Omental fat pad (tissue), 4 donors: ENCODE measurements at places on chromosomes 1 and 21. TPM values are rescaled to one million over a fixed set of nuclear protein-coding genes. Genes with fewer than 3 reads are reported as not detected.

DNA sequence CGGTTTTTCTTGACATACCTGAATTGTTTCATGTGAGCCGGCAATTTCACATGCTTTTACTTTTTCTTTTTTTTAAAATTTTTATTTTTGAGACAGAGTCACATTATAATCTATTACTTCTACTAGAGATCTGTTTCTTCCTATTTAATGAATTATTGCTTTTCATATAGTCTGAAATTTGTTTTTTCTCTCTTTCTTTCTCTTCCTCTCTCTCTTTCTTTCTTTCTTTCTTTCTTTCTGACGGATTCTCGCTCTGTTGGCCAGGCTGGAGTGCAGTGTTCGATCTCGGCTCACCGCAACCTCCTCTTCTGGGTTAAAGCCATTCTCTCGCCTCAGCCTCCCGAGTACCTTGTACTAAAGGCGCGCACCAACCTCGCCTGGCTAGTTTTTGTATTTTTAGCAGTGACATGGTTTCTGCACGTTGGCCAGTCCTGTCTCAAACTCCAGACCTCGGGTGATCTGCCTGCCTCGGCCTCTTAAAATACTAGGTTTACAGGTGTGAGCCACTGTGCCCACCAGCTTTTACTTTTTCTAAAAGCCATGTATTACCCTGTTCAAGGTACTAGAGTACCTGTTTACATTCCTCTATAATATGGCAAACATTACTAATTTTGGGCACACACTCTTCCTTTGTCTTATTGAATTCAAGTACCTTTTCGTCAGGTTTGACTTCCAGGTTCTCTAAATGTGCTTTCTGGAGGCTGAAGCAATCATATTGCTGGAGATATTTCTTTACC, 86.5 kb upstream of the RHOU start:
- DNase-seq, result no peak

DNA sequence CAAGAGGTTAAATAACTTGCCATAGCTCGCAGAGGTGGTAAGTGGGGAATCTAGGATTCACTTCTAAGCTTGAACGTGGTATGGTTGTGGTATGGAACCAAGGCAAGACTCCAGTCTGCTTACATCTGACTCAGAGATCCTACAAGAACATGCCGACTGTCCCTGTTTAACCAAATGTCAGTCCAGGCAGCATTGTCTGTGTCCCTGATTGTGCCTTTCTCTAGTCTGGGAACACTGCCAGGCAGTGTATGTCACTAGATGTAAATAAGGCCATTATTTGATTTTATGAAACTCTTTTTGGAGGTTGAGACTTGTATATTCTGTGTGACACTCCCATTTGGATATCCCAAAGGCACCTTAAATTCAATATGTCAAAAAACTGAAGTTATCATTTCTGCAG, 96.0 kb downstream of the NOS1AP start:
- no peak for DNase-seq

- no peak for DNase-seq
Observed at GRCh38 chr1:204363335-204364114, 3.8 kb upstream of the PLEKHA6 start.

DNA sequence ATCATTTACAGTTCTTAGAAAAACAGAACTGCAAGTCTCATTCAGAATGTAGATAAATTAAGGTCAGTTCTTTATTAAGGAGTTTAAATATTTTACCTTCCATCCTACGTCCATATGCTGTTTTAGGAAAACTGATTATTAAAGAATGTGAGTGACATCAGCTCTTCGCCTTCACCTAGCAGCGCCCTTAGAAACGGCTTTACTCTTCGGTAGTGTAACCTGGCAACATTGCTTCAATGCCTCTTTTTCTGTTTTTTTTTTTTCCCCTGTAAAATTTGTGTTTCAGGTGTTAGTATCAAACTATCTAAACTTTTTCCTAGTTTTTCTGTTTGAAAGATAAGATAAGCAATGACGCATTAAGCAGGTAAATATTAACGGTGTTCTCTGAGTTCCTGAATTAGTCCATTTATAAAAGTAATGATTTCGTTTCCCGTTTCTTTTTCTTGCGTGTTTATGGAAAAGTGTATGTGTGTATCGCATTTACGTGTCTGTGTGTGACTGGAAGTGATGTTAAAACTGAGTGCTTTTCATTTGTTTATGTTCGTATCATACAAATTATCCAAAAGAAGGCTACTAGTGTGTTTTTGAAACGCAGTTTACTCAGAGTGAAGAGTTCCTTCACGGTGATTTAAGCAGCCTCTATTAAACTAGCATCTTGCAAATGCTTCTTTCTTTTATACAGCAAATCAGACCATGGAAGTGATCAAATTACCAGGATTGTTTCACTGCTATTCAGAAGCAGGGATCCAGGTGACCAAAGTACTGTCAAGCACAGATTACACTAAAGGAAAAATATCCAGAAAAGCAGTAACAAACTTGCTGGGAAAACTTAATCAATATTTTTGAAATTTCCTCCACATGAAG, 139.0 kb downstream of the SDCCAG8 start:
- DNase-seq, result no peak

Gene CHRM3
- total RNA-seq, result 3.0 TPM

Gene TEX38
- total RNA-seq, result not detected

Gene ERICH3
- 0.09 TPM for total RNA-seq
